ENCODE measurements at places on chromosomes 2 and 18. TPM values are rescaled to one million over a fixed set of nuclear protein-coding genes. Genes with fewer than 3 reads are reported as not detected.

DNA sequence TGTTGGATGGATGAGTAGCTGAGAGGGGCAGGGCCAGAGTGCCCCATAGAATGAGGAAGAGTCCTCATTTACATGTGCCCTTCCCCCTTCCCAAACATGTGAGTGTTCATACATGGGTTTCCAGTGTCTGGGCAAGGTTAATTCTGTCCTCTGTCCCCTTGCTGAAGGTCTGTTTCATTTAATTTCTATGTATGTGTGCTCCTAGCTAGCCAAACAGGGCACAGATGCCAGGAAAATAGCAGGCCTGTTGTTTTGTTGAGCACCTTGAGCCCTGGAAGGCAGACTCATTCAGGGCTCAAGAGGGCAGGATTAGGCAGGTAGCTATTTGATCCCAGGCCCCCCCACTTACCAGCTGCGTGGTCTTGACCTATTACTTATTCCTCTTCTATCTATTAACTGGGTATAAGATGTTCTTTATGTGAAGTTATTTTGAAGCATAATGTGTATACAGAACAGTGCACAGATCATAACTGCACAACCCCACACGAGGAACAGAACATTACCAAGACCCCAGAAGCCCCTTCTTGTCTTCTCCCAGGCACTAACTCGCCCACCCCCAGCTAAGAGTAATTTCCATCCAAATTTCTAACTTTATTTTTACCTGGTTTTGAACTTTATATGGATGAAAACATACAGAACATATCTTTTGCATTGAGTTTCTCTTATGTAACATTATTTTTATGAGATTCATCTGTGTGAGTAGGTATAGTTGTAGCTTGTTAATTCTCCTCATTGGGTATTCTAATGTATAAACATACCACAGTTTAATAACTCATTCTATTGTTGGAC lies 164.3 kb downstream of the RPIA start:
- DNase-seq = no peak

- DNase-seq = no peak
These were observed 16.2 kb downstream of the HNMT start for GRCh38 chr2:137980459-137980858.

- no peak for DNase-seq
These were observed 64.7 kb downstream of the SKA1 start for GRCh38 chr18:50439460-50440015.

DNA sequence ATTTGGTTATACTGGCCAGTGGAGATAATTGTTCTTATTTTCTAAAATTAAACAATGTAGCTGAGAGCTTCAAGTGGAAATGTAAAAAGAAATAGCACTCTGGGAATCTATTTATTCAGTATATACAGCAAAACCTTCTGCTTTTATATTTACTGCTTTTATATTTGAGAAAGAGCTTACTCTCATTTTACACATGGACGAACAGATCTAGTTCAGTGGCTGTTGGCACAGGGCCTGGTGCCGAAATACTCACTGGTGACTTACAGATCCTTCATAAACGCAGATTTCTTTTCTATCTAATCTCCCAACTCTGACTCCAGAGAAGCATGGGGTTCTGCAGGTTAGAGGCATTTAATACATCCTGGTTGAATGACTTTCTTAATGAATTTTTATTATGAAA lies 266.2 kb downstream of the ASXL3 start:
- DNase-seq = no peak

DNA sequence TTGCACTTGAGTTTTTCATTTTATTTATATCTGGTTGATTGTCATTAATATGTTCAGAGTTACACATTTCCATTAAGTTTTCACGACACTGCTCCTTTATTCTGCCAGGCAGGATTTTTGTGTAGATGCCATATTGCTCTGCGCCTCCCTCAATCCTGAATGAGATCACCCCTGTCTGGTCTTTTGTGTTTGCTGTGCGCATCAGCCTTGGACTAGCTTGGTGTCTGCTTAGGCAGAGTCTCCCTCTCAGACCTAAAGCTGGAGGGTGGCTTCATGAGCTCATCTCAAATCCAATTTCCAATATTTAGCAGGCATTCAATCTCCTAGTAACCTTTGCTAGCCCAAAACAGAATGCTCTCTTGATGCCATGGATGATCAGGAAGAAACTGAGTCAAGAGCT lies 137.4 kb downstream of the SMAD7 start:
- no peak for DNase-seq

GRCh38 chr18:24461996-24462395 lies 1.6 kb downstream of the HRH4 start:
- DNase-seq = no peak

- no peak for DNase-seq
These were observed 339.5 kb downstream of the GULP1 start for GRCh38 chr2:188631037-188631809.

- no peak for DNase-seq
These were observed 217.9 kb upstream of the ITGA4 start for GRCh38 chr2:181239201-181239799.

DNA sequence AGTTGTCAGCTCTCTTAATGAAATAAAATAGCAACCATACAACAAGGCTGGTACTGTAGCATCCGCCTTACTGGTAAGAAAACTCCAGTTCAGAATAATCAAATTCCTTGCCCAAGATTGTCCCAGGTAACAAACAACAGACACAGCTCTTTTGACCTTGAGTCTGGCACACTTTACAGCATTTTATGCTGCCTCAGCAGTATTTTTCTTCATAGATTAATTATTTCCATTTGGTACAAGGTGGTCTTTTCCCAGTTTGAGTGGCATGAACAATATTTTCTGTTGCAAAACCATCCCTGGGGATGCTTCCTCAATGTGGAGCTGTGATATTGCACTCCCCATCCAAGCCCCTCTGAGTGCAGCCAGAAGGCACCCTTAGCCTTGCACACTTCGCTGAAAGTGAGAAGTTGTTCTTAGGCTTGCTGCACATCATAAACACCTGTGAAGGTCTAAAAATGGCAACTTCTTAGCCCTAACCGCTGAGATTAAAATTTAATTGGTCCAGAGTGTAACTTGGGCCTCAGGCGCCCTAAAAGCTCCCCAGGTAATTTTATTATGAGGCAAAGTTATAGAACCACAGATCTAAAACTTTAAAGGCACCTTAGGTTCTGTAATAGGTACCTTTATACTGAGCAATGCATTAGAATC lies 523.3 kb downstream of the CMPK2 start:
- DNase-seq = no peak

XDH gene
- not detected for total RNA-seq

LRRTM4 gene
- total RNA-seq = 1.0 TPM

ATOH8 gene
- 17.0 TPM for total RNA-seq

Measured in uterus (tissue), 4 donors.